Amygdala (tissue), 56 donors: ENCODE measurements at places on chromosomes 7 and 10.

GRCh38 chr7:41837916-41838315 lies 135.0 kb upstream of the INHBA start:
- no peak for DNase-seq

GRCh38 chr10:97939446-97939990 lies 89.9 kb downstream of the GOLGA7B start:
- DNase-seq, result no peak

GRCh38 chr10:110915035-110915434 lies 3.9 kb downstream of the BBIP1 start:
- no peak for DNase-seq

GRCh38 chr7:100887516-100888290 lies 1.8 kb downstream of the UFSP1 start:
- DNase-seq, result no peak

GRCh38 chr7:29107056-29107455 lies 39.3 kb downstream of the CPVL start:
- DNase-seq, result no peak

- DNase-seq, result no peak
Observed at GRCh38 chr10:46231087-46231486, 55.7 kb upstream of the ANTXRL start.
